ENCODE measurements at places on chromosomes 7 and 10.

GRCh38 chr10:13993169-13993568 is 337.6 kb downstream of the FRMD4A start:
- no peak for DNase-seq

- DNase-seq, result no peak
These were observed 31.9 kb downstream of the CPED1 start for GRCh38 chr7:121020249-121020988.

DNA sequence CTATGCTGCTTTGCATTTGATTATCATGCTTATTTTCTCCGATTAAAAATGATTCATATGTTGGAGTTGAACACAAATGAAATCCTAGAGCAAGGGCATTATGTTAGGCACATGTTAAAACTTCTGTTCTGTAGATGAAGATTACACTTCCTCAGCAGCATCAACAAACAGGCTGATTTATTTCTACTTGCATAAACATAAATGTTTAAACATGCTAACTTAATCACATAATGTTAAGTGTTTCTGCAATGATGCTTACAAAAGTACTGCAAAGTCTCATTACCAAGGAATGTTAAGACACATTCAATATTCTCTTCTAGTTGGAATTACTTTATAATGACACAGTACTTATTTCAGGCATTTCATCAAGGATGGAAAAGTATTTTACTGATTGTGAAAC is 770.8 kb downstream of the ANKRD7 start:
- no peak for DNase-seq

DNA sequence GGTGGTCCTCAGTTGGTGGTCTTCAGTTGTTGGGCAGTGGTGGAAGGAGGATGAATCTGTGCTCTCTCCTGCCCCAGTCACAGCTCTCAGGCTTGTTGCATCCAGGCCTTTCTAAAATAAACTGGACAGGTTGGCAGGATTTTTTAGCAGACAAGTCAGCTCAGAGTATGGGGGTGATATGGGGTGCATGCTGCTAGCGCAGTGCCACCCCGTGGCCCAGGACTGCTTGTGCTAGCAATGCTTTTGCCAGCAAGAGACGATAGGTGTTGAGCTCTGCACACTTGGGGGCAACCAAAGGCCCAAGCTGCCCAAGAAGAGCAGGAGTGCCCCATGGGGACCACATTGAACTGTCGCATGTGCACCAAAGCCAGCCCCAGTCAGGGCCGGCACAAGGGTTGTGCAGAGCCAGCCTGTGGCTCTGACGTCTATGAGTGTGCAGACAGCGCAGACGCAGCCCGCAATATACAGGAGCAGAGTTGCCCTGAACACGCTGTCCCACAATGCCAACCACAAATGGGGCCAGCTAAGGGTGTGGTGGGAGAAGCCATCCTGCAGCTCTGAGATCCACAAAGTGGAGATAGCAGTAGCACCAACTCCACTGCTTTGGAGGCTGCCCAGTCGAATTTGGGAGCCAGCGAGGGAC is 49.8 kb upstream of the PDSS1 start:
- DNase-seq, result no peak

GRCh38 chr7:108603656-108604306 is 34.1 kb downstream of the DNAJB9 start:
- no peak for DNase-seq

DNA sequence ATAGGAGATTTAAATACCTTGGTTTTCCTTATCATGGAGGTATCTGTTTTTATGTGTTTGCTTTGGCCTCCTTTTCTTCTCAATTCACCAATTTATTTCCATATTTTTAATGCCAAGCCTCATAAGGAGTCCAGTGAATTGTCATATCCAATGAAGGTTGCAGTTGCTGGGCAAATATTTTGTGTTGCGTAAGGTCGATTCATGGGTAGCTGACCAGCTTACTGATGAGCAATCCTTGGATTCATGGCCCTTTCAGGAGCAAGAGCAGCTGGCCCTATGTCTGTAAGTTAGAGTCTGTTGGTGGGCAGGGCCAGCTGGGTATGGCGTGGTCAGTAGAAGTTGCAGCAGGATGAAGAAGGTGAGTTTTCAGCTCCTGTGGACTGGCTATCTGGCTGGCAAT is 182.9 kb downstream of the PFKFB3 start:
- no peak for DNase-seq

DNA sequence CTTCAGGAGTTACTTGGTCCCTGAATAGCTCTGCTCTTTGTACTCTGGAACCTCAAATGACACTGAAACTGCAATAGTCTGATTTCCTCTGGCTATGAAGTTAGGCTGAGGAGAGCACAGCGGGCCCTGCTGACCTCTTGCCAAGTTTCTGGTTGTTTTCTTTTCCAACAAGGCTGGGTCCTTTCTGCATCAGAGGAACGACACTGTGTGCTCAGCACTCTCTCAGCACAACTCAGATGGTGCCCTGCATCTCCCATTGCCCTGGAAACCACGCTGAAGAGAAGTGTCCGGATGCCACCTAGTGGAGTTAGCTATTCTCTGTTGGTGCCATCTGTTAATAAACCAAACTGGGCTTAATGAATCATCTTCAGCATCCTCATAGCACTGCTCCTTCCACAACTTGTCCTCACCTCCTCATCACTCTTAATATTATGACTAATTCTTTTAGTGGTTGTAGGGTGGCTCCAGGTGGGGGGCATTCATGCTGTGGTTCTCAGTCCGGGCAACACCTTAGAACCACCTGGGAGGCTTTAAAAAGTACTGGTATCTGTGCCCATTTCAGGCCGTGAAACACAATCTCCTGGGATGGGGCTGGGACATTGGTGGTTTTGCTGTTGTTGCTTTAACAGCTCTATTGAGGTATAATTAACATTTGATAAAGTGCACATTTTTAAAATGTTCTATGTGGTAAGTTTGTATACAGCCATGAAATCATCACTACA is 8.2 kb upstream of the EFCAB10 start:
- peak; percentile 39 for DNase-seq

GRCh38 chr7:66236713-66237303 is 31.7 kb downstream of the TPST1 start:
- DNase-seq, result no peak

DNA sequence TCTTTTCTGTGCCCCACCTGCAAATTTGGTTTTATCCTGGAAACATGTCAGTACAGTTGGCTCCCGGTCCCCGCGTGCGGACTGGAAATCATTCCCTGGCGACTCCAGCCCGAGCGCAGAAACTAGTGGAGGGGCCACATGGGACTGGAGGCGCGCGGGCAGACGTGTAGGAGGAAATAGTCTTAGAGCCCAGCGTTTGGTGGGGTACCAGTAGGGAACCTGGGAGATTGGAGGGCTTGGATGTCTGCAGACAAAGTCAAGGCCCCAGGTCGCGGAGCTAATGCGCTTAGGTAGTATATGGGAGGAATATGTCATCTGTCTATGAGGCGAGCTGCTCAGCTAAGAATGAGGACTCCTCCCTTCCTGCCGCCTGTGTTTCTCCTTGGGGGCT is 1.3 kb downstream of the GALNT17 start:
- DNase-seq, result no peak

GRCh38 chr10:124614003-124614659 is 130.0 kb downstream of the FAM53B start:
- DNase-seq, result no peak

GRCh38 chr7:100899432-100899831 is 3.7 kb upstream of the ACHE start:
- DNase-seq, result no peak

DNA sequence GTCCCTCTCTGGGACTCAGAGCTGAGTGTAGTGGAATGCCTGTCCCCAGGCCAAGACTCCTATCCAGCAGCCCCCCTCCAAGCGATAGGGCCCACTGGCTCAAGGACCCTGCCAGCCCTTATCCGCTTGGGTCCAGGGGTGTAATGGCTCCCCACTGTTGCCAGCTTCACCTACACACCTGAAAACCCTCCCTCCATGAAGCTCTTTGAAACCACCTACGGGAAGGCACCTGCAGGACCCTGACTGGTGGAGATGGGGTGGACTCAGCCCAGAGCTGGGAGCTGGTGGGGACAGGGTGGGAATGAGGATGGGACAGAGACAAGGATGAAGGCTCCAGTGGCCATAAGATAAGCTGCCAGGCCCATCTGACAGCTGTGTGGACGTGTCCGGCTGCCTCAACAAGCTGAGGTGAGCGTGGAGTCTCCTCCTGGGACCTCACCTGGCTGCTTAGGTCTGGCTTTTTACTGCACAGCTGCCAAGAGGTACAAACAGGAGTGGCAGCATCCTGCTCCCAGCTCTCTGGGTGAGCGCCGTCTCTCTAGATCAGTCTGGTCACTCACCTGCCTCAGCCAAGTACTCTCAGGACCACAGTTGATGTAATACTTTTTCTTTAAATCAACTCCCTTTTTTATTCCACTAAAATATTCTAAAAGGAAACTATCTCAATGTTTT is 41.9 kb downstream of the DRGX start:
- DNase-seq, result no peak

DNA sequence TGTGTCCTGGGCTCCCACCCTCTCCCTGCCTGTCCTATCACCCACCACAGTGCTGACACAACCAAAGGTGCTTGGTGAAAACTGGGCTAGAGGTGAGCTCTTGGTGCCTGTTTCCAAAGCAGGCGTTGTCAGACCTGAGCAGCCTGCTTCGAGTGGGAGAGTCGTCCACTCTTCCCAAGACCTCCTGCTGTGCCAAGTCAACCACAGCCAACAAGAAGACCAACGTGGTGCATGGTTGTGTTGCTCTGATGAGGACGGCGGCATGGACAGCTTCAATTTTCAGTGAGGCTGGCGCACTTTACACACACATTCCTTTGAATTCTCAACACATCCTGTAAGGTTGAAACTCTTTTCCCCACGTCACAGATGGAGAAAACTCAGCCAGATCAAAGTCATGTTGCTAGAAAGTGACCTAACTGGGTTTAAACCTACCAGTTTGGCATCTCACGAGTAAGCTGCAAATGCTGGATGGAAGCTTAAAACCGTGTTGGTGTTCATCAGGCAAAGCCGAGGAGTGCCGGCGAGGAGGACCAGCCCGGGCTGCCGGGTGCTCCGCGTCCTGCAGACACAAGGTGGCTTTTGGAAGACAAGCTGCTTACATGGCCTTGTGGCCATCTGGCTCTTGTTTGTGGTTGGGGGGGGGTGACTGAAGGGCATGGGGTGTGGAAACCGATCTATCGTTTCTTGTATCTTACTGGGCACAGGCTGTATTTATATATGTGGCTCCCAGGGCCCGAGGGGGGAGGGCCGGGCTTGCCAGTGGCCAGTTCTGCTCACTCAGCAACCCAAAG is 39.3 kb downstream of the INSIG1 start:
- no peak for DNase-seq

DNA sequence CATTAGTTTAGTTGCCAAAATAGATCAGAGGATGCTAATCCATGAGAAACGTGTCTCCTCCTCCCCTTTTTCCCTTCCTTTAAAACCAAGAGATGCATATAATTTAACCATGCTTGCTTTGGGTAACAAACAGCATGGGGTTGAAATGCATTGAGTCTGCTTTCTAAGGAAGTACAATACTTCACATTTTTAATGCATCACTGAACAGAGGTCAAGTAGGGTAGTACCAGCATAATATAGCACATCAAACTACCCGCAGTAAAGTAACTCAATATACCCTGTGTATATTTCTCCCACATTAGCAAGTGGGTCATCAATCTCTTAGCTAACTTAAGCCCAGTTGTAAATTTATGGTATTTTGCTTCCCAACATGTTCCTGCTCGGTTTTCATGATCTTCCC is 239.3 kb upstream of the SEMA3C start:
- no peak for DNase-seq

GRCh38 chr10:78703593-78703992 is 365.2 kb upstream of the ZMIZ1 start:
- no peak for DNase-seq

- DNase-seq, result no peak
These were observed 15.5 kb downstream of the ABCB4 start for GRCh38 chr7:87459941-87460340.

GRCh38 chr10:60224066-60224705 is 165.5 kb downstream of the ANK3 start:
- no peak for DNase-seq

- DNase-seq, result no peak
These were observed 18.1 kb upstream of the TRIM8 start for GRCh38 chr10:102626026-102626685.

GRCh38 chr7:140898786-140899536 is 25.8 kb downstream of the BRAF start:
- no peak for DNase-seq

Measured in naive B cell (primary cell).